ENCODE measurements at places on chromosomes 2 and 18.
A peak's percentile ranks its signal among the peaks of the same experiment; 100 is the strongest.

DNA sequence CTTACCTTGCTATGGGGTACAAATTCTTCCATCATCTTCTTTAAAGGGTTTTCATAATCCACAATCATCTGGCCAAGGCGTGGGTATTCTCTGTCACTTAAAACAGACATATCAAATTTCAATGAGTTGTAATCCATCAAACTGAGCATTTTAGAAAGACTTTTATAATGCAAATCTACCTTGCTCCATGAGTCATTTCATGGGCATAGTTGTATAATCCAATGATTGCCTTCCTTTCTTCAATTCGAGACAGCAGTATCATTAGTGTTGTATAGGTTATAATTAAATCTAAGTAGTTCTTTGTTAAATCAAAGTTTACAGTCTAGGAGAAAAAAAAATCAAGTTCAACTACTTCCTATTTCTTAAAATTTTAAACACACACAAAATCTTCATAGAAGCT lies 36.3 kb downstream of the NCKAP1 start:
- no peak for DNase-seq

DNA sequence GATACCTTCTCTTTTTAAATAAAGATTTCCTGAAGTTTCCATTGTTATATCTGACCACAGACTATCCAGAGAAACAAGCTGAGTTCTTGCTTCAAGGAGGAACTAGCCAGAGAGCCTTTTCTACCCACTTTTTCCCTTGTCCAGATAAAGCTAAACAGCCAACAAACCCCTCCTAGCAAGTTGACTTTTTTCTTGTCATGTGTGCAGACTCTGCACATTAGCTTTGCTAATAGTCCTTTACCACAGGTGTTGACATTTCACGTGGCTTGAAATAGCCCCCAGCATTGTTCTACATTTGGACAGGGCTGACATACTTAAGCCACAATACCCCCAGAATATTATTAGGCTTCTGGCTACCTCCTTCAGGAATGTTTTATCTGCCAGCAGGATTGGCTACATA lies 40.7 kb downstream of the PCBP1 start:
- DNase-seq = no peak

GRCh38 chr2:42851186-42851585 lies 58.8 kb upstream of the HAAO start:
- DNase-seq = no peak

DNA sequence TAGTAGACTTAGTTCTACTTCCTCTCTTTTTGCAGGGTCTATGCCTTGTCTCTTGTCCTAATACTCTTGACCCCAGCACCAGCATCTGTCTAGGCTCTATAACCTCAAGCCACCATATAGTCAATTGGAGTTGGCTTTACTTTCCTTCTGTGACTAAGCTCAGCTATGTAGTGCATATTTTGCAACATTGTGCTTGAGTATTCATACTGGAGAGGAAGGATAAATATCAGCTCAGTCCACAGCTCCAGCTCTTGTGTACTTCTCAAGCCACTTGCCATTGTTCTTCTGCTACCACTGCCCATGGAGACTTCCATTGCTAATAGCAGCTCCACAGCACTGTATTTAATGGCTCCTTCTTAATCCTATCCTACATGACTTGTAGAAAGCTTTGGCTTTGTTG lies 35.5 kb upstream of the CD28 start:
- no peak for DNase-seq

- no peak for DNase-seq
These were observed 38.6 kb downstream of the SNED1 start for GRCh38 chr2:241036964-241037421.

- no peak for DNase-seq
These were observed 744.8 kb upstream of the ID2 start for GRCh38 chr2:7937082-7937481.

DNA sequence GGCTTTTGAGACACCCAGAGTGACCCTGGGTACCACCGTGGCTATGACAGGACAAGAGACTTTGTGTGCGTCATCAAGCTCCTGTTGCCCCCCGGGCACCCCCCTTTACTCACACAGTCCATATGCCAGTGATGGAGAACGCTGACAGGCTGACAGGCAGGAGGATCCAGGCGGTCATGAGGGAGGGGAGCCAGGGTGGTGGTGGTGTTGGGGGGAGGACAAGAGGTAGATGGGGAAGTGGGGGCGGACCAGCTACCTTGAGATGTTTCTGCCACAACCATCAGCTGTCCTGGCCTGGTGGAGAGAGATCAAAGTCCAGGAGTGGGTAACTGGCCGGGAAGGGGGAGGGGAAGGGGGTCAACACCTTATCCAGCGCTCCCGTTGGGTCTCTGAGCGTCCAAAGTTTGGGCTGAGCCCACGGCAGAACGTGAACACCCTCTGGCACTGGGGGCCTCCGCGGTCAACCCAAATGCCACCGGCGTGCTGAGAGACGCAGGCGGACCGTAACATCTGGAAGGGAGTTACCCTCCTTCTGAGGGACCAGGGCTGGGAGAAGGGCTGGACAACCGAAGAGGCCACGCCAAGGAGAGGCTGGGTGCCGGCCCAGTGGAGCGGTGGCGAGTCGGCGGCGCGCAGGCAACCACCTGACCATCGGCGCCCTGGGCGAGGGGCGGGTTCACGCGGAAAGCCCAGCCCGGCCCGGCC lies 575 bp downstream of the TMEM150A start:
- DNase-seq = no peak

DNA sequence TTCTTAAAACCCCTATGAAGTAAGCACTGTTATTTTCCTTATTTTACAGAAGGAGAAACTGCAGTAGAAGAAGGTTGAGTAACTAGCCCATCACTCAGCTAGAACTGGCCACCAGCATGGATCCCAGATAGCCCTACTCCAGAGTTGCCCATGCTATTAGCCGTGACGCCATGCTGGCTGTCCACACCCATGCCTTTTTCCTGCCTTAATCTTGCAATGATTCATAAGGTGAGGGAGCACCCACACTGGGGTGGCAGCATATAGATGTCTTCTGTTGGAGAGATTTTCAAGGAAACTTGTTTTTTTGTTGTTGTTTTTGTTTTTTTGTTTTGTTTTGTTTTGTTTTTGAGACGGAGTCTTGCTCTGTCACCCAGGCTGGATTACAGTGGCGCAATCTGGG lies 204.1 kb upstream of the HAAO start:
- no peak for DNase-seq

DNA sequence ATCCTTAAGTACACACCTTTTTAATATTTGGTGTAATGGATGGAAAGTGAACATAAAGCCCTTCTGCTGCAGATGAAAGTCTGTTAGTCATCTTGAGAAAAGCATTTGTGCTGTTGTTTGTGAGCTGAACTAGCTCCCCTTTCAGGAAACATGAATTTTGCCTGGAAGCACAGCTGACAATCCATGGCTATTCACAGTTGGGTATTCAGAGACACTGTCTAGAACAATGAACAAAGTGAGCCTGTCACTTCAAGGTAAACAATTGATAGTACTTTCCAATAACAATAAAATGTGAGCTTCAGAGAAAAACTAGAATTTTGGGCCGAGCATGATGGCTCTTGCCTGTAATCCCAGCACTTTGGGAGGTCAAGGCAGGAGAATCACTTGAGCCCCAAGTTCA lies 6.8 kb upstream of the EFHD1 start:
- DNase-seq = no peak

- no peak for DNase-seq
These were observed 107.7 kb upstream of the ATP8B1 start for GRCh38 chr18:57910817-57911216.

- no peak for DNase-seq
These were observed 178.8 kb downstream of the ICOS start for GRCh38 chr2:204115137-204116056.

- no peak for DNase-seq
These were observed 141.5 kb upstream of the HAAO start for GRCh38 chr2:42933824-42934254.

GRCh38 chr2:41031282-41031681 lies 579.4 kb upstream of the SLC8A1 start:
- no peak for DNase-seq

DNA sequence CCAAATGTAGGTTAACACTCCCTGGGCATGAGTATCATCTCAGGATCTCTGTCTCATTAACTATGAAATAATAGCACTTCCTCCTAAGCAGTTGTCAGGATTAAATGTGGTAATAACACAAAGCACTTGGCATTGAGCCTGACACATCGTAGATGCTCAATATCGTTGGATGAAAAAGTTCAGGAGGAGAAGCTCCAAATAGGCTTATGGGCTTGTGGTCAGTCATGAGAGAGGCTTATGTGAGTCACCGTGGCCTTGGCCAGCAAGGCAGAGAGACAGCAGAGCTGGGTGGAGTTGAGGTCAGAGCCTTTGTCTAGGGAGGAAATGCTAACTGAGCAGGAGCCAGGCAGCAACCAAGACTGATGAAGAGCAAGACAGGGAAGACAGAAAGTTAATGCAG lies 68.3 kb upstream of the PPM1B start:
- peak; percentile 33 for DNase-seq

DNA sequence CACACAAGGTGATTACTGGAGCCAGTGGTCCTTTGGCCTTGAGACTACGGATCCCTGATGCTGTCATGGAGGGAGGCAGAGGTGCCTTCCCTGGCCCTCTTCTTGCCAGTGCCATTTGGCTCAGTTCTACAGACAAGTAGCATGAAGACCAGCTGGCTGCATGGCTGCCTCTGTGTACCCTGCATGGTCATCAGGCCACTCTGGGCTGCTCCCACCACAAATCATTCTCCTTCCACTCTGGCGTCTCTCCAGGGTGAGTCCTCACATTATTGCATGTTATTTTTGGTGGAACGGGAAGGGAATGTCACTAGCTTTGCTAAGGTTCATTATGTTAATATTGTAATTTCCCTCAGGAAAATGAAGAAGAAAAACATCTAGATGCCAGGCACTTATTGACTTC lies 229.8 kb downstream of the VAPA start:
- DNase-seq = no peak

DNA sequence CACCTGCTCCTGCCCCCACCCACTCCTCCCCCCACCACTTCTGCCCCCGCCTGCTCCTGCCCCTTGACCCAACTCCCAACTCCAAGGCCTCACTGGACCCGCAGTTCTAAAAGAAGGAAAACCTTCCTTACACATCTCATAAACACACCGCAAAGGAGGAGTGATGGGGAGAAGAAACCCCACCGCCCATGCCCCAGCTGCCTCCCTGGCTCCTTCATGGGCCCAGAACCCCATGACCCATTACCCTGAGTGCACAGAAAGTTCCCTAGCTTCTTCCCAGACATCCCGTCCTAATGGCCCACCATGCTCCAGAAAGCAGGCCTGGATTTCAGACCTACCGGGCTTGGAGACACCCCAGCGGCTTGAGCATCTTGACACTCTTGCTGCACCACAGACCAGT lies 17.8 kb upstream of the CNDP2 start:
- DNase-seq = no peak

- peak; percentile 2 for DNase-seq
These were observed 298.9 kb downstream of the DSEL start for GRCh38 chr18:67217551-67218166.
